ENCODE measurements at places on chromosomes 7 and 10. TPM values are rescaled to one million over a fixed set of nuclear protein-coding genes. Genes with fewer than 3 reads are reported as not detected.

DNA sequence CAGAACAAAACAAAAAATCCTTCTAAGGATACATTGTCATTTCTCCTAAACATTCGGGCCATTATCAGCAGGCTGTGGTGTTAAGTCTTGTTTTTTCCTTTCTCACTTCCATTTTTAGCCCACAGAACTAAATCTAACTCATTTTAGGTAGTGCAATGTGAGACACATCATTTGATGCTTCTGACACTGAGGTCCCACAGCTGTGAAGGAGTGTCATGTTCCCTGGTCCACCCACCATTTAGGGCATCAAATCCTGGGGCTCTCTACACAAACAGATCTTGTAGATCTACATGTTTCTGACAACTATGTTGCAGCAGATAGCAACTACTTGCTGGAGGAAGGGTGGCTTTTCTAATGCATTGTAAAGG, 232.5 kb upstream of the IGFBP3 start:
- DNase-seq = no peak

The CTTNBP2 gene
- 3.8 TPM for polyA plus RNA-seq

DNA sequence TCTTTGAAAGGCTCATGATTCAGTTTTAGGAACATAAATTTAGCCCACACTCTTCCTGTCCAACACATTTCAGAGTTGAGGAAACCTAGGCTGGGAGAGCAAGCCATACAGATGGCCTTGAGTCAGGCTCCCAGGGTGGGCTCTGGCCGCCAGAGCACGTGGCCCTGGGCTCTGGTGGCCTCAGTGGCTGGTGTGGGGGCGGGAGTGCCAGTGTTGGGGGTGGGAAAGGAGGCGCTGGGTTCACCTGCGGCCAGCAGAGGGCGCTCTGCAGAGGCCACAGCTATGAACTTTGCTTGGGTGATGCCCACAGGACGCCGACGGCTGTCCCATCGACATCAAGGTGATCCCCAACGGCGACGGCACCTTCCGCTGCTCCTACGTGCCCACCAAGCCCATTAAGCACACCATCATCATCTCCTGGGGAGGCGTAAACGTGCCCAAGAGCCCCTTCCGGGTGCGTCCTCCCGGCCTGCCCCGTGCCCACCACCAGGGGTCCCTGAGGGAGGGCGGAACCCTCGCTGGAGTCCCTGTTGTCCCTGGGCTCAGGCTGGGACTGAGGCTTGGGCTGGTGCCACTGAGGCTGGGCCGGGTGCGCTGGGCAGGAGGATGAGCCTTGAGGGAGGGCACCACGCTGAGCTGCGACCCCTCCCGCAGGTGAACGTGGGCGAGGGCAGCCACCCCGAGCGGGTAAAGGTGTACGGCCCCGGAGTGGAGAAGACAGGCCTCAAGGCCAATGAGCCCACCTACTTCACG, 11.9 kb downstream of the FLNC start:
- peak; percentile 16 for DNase-seq

DNA sequence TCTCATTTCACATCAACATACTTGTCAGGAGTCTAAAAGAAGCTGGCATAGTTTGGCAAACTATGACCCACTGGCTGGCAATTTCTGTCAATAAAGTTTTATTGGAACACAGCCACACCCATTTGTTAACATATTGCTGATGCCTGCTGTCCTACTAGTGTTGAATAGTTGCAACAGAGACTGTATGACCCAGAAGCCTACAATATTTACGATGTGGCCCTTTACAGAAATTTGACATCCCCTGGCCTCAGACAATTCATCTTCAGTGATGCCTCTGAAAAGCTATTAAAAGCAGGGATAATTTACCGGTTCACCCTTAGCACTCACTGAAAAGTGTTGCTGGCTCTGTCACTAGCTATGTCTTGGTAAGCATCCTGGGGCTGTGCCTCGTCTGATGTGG, 155.2 kb downstream of the ARID5B start:
- no peak for DNase-seq

DNA sequence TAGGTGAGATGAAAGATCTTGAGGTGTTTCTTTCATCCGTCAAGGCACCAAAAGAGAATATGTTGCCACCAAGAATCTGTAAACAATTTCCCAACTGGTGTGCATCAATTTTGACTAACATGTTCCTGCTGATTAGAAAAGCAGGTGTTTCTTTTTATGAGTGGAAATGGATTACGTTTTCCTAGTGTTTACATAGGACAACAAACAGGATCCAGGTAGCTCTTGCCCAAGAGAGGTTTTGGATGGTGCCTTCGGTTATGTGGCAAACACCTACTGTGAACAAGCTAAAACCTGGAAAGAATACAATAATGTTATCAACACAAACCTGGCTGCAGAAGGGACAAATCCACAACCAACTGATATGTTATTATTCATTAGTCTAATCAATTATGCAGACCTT, 53.6 kb upstream of the WNT16 start:
- DNase-seq = no peak

DNA sequence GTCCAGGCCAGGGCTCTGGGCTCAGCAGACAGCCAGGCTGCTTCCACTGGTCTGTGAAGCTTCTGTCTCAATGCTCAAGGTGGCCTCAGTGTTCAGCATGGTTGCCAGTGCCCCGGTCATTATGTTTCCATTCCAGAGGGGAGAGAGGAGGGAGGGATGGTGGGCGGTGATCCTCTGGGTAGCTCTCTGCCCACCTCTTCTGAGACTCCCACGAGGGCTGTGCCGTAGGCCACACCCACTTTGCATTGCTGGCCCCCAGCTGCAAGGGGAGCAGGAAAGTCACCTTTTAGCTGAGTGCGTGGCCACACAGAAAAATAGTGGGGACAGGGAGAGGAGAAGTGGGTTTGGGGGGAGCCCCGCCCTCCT, 42.5 kb downstream of the FOXK1 start:
- no peak for DNase-seq

DNA sequence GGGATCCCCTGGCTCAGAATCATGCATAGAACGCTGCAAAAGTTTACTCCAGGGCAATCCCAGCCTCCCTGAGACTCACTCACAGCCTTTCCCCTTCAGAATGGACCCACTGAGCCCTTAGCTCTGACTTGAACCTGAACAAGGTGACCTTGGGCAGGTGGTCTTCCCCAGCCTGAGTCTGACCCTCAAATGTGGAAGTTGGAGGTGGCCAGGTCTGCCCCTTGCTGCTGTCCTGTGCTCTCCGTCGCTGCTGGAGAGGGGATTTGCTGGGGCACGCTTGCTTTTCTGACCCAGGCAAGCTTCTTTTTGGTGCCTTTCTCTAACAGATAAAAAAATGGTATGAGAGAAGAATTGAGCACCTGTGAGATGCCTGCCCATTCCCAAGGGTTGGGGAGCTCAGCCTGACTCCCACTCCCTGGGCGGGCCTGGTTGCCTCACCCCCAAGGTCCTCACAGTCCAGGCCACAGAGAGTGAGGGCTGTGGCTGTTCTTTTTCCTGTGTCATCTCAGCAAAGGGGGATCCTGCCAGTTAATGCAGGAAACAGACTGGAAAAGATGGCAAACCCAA, 46.6 kb upstream of the IGFBP3 start:
- no peak for DNase-seq

DNA sequence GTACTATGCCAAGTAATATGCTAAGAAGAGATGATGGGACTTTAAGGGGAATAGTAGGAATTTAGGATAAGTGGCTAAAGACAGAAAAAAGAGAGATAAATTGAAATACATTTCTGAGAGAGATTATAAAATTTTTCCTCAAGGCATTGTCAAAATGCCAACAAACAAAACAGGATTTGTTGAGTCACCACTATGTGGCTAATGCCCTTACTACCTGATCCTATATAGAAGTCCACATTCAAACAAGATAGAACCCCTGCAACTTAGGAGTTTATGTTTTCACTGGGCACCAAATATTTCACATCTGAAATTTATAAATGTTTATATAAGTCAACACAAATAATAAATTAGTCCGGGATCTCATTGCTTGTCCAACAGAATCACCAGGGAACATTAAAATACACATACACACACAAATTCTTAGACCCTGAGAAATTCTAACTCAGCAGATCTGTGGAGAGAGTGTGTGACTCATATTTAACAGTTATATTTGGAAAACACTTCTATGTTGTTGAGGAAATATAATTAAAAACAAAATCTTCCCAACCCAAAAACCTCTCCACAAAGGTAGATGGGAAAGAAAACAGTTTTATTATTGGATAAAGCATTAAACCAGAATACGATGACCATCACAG, 154.3 kb downstream of the PPP1R3A start:
- DNase-seq = no peak

The ACHE gene
- 1.6 TPM for polyA plus RNA-seq

The SPOCK2 gene
- 103 TPM for polyA plus RNA-seq

DNA sequence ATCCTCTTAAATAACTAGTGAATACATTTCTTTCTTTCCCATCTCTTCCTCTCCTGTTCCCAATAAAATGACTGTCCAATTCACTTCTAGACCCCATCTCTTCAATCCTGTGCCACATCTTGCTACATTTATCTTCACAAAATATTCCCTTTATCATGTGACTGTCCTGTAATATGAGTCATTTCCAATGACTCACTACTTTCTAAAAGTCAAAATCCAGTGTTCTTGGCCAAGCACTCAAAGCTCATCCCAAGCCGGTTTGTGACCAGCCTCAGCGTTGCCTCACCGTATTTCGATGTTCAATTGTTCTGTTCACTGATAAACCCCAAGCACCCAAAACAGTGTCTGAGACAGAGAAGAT, 104.7 kb downstream of the PARD3 start:
- DNase-seq = no peak

GRCh38 chr10:29646238-29646902, 11.6 kb upstream of the SVIL start:
- DNase-seq = peak; percentile 52

The TMEM248 gene
- 38.2 TPM for polyA plus RNA-seq

GRCh38 chr7:51850126-51850525, 533.5 kb upstream of the COBL start:
- DNase-seq = no peak

The TRIL gene
- 4.2 TPM for polyA plus RNA-seq

The RRP12 gene
- 9.7 TPM for polyA plus RNA-seq

DNA sequence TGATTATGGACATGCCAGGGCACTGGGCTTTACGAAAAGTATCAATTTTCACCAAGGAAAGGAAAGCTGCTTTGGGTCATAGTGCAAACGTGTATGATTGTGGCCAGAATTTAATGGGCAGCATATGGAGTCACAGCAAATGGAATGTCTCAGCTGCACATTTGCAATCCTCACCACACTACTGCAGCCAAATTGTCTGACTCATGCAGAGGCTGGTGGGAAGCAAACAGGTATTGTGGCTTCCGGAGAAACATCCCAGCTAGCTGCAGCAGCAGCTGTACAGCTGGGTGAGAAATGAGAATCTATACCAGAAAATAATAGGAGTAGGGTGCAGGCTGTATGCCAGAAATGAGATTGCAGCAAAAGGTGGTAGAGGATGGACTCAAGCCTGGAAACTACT, 374.7 kb upstream of the VWC2 start:
- no peak for DNase-seq

The TSPAN33 gene
- polyA plus RNA-seq = 316 TPM

- DNase-seq = no peak
These were observed 55.7 kb upstream of the JCAD start for GRCh38 chr10:30114881-30115625.

- no peak for DNase-seq
These were observed 27.6 kb downstream of the DRGX start for GRCh38 chr10:49368256-49368655.

- DNase-seq = no peak
These were observed 237.3 kb downstream of the SEMA3A start for GRCh38 chr7:83957333-83957732.

DNA sequence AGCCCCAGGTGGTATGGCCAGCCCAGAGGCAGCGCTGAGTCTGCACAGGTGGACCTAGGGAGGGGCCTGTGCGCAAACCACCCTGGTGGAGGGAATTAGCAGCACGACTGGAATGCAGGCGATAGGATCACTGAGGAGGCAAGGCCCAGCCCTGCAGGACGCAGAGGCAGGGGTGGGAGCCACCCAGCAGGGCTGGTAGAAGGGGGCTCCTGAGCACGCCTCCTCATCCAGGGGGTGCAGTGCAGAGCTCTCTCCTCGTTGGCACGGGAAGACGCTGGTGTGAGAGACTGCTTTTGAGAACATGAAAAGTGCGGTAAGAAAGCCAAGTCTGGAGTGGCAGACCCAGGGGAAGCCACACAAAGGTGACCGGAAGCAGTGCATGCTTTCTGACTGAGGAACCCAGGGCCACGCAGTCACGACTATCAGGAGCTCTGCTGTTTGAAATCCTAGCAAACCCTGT, 6.0 kb downstream of the FXYD4 start:
- peak; percentile 63 for DNase-seq

DNA sequence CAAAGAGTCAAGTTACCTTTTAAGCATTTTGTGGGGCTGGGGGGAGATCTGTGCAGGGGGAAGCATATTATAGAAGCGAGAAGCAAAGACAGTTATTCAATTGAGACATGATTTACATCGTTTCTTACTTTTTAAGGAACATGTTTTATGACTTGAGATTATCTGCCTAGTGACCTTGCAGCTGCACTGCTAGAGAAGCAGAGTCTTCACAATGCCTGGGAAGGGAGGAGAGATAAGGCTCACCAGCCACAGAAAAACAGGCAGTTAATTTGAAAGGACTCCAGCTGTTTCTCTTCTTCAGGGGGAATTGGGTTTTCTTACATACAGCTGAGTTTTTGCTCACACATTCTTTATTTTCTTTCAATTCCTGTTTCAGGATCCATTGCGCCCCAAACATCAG, 31.0 kb downstream of the PHYH start:
- DNase-seq = peak; percentile 89

The DOCK1 gene
- 15.8 TPM for polyA plus RNA-seq

DNA sequence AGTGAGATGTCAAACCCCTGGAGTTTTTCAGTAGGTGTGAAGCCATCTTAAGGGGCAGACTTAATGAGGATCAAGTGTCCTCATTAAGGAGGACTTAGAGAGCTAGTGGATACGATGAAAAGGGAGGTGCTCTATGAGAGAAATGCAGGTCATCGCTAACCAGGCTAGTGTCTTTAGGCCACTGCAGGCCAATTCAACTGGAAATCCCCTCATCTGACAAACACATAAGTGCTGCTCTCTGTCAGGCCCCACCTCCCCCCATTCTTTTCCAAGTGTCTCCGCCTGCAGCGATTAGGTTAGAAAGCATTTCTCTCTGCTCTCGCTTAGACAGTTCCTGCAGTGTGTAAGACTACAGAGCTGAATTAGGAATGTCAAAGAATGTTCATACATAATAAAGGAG, 33.7 kb downstream of the RBM28 start:
- no peak for DNase-seq

DNA sequence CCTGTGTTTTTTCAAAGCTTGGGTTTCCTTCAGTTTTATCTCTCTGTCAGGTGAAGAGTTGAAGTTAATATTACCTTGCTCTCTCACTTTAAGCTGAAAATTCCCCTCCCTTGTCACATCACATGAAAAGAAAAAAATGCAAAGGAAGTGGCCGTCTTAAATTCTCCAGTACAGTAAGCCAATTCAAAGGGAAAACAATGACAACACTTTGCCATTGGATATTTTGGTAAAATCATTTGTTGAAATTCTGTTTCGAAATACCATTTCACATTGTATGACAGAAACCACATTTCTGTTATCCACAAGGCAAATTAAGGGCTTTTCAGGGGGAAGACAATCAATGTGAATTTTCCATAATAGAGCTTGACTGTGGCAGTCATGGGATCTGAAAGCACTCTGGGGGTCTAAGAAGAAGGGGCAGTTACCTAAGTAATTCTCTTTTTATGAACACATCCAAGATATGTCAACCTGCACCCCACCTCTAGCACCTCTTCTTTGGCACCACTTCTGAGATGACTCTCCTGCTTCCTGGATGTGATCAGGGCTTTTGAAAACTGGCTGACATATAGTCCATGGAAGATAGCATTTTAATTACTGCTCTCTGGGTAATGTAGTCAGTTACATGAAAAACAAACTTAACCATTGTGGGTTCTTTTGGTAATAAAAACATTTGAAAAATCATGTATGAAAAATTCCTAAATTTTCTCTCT, 63.8 kb downstream of the ENTPD1 start:
- no peak for DNase-seq

Measured in kidney (tissue), 22 donors.